Osteocyte (in vitro differentiated cells): ENCODE measurements at places on chromosomes 5 and 9.
A peak's percentile ranks its signal among the peaks of the same experiment; 100 is the strongest.

- H3K27me3 ChIP-seq = peaks cover 31% of the 10 kb centered on the region
- no peak for DNase-seq
- no peak overlapping the region for H3K4me3 ChIP-seq
- H3K27ac ChIP-seq = no peak overlapping the region
- H3K36me3 ChIP-seq = no peaks in the 10 kb centered on the region
These were observed 40.9 kb downstream of the CETN3 start for GRCh38 chr5:90368454-90369246.

GRCh38 chr5:59591162-59591561, 302.4 kb downstream of the PDE4D start:
- no peak overlapping the region for H3K27ac ChIP-seq
- no peak overlapping the region for H3K4me3 ChIP-seq
- H3K27me3 ChIP-seq = no peaks in the 10 kb centered on the region
- DNase-seq = no peak
- peaks cover 2% of the 10 kb centered on the region for H3K36me3 ChIP-seq

DNA sequence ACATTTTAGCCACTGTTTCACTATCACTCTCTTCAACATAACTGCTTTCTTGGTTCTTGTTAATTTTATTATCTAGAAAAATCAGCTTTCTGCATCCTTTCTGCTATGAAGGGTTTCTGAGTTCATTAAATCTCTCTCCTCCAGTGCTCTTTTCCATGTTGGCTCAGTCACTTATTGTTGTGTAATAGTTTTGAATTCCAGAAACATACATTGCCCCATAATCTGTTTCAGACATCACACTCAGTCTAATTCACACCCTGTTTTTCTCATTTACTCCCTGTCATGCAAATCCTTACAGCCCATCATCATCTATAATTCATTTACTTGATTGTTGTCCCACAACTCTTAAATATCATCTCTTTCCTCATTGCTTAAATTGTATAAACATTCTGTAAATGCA, 176.1 kb upstream of the CDH12 start:
- no peak overlapping the region for H3K27ac ChIP-seq
- H3K27me3 ChIP-seq = peaks cover 2% of the 10 kb centered on the region
- H3K4me1 ChIP-seq = no peaks in the 10 kb centered on the region
- no peak for DNase-seq
- H3K36me3 ChIP-seq = no peaks in the 10 kb centered on the region

DNA sequence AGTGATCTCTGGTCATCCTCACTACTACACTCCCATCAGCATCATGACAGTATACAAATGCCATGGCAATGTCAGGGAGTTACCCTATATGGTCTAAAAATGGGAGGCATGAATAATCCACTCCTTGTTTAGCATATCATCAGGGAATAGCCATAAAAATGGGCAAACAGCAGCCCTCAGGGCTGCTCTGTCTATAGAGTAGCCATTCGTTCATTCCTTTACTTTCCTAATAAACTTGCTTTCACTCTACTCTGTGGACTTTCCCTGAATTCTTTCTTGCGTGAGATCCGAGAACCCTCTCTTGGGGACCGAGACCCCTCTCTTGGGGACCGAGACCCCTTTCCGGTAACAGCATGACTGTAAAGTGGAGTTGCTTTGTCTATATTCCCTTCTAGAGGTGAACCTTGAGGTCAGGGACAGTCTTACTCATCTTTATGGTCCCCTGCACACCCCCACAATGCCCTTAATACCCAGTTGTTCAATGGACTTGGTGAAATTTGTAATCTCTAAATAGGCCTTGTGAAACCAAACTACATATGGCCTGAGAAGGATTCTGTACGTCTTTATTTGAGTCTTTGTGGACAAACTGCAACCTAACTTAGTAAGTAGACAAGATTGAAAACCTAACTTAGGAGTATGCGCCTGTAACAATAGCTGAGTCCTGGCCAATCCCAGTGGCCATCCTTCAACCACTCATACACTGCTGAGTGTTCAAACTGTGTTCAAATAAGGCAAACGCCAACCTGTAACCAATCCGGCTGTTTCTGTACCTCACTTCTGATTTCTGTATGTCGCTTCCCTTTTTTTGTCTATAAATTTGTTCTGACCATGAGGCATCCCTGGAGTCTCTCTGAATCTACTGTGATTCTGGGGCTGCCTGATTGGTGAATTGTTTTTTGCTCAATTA, 32.3 kb upstream of the UBTD2 start:
- no peak for DNase-seq
- no peak overlapping the region for H3K27ac ChIP-seq
- no peaks in the 10 kb centered on the region for H3K27me3 ChIP-seq
- peaks cover 1% of the 10 kb centered on the region for H3K36me3 ChIP-seq
- peaks cover 11% of the 10 kb centered on the region for H3K4me1 ChIP-seq

DNA sequence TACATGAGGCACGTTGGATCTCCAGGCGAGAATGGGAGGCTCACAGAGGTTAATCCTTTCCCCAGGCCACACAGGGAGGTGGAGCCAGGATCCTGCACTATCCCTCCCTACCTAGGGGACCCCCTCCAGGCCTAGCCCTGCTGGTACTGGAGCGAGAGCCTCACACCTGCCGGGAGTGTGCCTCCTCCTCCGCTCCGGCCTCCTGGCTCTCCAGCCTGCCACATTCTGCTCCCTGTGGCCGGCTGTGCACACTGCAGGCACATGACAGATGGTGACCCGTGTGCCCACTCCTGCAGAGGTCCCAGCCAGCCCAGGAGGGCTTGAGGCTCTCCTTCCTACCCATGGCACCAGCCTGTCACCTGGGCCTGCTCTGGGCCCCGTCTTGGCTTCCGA, 93.4 kb downstream of the RXRA start:
- peaks cover 3% of the 10 kb centered on the region for H3K4me1 ChIP-seq
- no peak overlapping the region for H3K27ac ChIP-seq

DNA sequence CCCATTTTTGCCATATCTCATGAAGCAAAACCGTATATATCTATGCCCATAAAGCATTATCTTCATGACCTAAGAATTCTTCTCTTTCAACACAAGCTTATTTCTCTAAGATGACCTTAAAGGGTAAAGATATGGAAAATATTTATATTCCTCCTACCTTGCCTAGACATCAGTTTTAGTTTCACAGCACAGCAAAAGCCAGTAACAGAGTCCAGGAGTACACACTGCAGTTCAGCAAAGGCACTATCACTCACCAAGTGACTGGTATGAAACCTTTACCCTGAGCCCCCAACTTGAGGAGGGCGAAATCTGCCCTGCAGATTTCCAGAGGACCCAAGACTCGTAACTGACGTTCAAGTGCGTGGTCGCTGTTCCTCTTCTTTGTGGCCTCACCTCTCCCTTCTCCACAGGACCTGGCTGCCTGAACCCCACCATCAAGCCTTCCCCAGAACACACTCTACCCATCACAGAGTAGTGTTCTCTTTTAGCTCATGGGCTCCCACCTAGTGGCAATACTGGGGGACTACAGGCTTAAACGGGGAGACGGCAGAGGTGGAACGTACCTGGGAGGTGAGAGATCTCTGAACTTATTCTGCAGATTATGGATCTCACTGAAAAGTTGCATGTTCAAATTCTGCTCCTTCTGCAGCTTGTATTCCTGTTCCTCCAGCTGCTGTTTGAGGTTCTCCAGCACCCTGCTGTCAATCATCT, 141.0 kb downstream of the CDK5RAP2 start:
- H3K36me3 ChIP-seq = peaks cover 16% of the 10 kb centered on the region
- peaks cover 59% of the 10 kb centered on the region for H3K4me1 ChIP-seq
- H3K27me3 ChIP-seq = no peaks in the 10 kb centered on the region

DNA sequence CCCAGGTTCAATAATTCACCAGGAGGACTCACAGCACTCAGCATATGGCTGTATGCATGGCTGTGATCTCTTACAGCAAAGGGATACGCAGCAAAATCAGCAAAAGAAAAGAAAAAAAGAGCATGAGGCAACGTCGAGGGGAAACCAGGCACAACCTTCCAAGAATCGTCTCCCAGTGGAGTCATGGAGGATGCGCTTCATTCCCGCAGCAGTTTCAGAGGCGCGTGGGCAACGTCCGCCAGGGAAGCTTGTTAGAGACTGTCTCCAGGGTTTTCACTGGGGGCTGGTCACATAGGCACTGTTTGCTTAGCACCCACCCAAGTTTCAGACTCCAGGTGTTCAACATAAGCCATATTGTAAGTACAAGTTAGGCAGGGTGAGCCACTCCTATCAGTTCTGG, 44.6 kb downstream of the NSG2 start:
- no peak for DNase-seq
- H3K36me3 ChIP-seq = no peaks in the 10 kb centered on the region
- no peaks in the 10 kb centered on the region for H3K4me1 ChIP-seq
- no peak overlapping the region for H3K27ac ChIP-seq
- peaks cover 3% of the 10 kb centered on the region for H3K27me3 ChIP-seq
- H3K4me3 ChIP-seq = no peak overlapping the region

- H3K4me1 ChIP-seq = peaks cover 62% of the 10 kb centered on the region
- no peak for DNase-seq
- H3K4me3 ChIP-seq = no peak overlapping the region
- H3K36me3 ChIP-seq = peaks cover 17% of the 10 kb centered on the region
- H3K27me3 ChIP-seq = no peaks in the 10 kb centered on the region
- H3K27ac ChIP-seq = peak overlapping the region; percentile 98
These were observed 73.5 kb downstream of the NR6A1 start for GRCh38 chr9:124697326-124698200.

- H3K27ac ChIP-seq = no peak overlapping the region
- H3K27me3 ChIP-seq = no peaks in the 10 kb centered on the region
- H3K36me3 ChIP-seq = no peaks in the 10 kb centered on the region
- H3K4me1 ChIP-seq = no peaks in the 10 kb centered on the region
- DNase-seq = no peak
- no peak overlapping the region for H3K4me3 ChIP-seq
These were observed 56.1 kb upstream of the PIP5K1B start for GRCh38 chr9:68648971-68649370.

GRCh38 chr5:167916706-167917105, 374.7 kb upstream of the WWC1 start:
- H3K36me3 ChIP-seq = no peaks in the 10 kb centered on the region
- no peak for DNase-seq
- no peak overlapping the region for H3K27ac ChIP-seq

DNA sequence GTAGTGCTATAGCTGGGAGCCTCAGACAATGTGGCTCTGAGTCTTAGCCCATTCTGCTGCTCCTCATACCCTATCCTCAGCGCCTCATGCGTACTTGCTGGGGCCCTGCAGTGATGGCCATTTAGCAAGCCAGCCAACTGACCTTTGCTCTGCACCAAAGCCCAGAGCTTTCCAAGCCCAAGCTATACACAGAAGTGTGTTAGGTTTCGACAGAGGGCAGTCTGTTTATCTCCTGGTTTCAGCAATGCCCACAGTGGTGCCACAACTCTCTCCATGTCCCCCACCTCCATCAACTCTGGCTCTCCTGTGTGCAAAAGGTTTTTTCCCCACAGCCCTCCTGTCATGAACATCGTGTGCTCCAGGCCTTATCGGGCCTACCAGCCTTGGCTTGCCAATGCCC, 16.9 kb downstream of the GNG10 start:
- H3K27ac ChIP-seq = no peak overlapping the region
- H3K4me3 ChIP-seq = no peak overlapping the region
- no peaks in the 10 kb centered on the region for H3K27me3 ChIP-seq
- H3K36me3 ChIP-seq = peaks cover 16% of the 10 kb centered on the region
- H3K4me1 ChIP-seq = no peaks in the 10 kb centered on the region

DNA sequence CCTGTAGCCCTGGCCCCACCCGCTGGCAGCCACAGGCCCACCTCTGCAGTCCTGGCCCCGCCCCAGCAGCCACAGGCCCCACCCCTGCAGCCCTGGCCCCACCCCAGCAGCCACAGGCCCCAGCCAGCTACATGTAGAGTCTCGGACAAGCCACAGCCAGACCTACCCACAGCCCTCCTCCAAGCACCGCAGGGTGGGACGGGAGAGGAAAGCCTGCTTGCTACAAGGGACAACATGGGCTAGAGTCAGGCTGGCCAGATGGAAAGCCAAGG, 49.5 kb upstream of the SARDH start:
- DNase-seq = no peak
- H3K4me1 ChIP-seq = no peaks in the 10 kb centered on the region
- no peak overlapping the region for H3K4me3 ChIP-seq
- H3K36me3 ChIP-seq = peaks cover 6% of the 10 kb centered on the region
- no peaks in the 10 kb centered on the region for H3K27me3 ChIP-seq

GRCh38 chr9:80359941-80360881, 788.4 kb downstream of the TLE4 start:
- no peaks in the 10 kb centered on the region for H3K4me1 ChIP-seq
- H3K27me3 ChIP-seq = peaks cover 3% of the 10 kb centered on the region
- H3K27ac ChIP-seq = no peak overlapping the region

DNA sequence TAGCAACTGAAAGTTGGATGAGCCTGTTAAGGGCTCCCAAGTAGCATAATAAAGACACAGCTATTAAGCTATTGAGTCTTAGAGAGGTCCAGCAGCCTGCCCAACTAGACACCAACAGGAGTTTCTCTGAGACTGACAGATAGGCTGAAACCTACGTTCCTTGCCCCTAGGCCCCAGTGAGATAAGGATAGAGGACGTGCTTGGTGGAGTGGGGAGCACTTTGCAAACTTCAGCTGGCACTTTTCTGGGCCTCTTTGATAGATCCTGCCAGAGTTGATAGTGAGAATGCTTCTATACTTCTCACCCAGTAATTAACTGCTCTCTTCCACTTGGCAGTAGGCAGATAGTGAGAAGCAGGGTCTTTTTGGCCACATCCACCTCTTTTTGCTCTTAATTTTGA, 20.8 kb upstream of the CTNNA1 start:
- no peaks in the 10 kb centered on the region for H3K4me1 ChIP-seq
- H3K27ac ChIP-seq = no peak overlapping the region
- no peak overlapping the region for H3K4me3 ChIP-seq
- no peak for DNase-seq

DNA sequence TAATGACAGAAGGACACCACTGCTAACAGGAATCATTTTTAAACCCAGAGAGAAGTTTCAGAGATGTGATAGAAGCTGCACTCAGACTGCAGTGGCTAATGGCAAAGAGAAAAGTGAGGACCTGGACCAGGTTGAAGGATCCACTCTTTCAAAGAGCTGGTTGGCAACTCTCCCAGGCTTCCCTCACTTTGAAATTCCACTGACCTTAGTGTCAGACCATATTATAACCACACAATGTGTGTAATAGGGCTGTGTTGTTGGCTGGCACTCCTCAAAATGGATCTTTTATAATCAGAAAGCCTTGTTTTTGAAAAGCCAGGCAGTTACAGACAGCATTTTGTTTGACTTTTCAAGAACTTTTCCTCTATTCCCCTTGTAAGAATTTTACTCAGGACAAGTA, 280.7 kb downstream of the PRELID2 start:
- H3K27me3 ChIP-seq = no peaks in the 10 kb centered on the region
- no peaks in the 10 kb centered on the region for H3K36me3 ChIP-seq
- no peak for DNase-seq
- no peaks in the 10 kb centered on the region for H3K4me1 ChIP-seq

DNA sequence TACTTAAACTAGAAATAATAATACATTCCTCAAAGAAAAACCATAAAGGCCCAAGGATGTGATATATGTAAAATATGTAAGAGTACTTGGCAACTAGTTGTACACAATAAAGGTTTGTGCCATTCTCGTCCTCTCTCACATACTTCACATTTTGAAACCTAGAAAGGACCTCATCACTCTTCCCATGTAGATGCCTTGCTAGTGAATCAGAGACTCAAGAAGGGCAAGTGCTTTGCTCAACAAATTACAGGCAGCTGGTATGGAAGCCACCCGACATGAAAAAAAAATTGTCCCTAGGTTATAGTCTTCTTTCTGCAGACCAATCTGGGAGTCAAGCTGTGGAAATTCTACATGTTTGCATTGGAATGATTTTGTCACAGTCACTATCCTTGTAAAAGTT, 31.7 kb downstream of the ADRB2 start:
- no peaks in the 10 kb centered on the region for H3K36me3 ChIP-seq
- peak overlapping the region; percentile 36 for H3K27ac ChIP-seq
- DNase-seq = no peak
- H3K4me1 ChIP-seq = peaks cover 45% of the 10 kb centered on the region
- H3K27me3 ChIP-seq = no peaks in the 10 kb centered on the region
- no peak overlapping the region for H3K4me3 ChIP-seq
